ENCODE measurements at places on chromosomes 5 and 9. TPM values are rescaled to one million over a fixed set of nuclear protein-coding genes. Genes with fewer than 3 reads are reported as not detected.

- peak; percentile 5 for DNase-seq
These were observed 141.9 kb downstream of the PBX3 start for GRCh38 chr9:125889112-125889475.

DNA sequence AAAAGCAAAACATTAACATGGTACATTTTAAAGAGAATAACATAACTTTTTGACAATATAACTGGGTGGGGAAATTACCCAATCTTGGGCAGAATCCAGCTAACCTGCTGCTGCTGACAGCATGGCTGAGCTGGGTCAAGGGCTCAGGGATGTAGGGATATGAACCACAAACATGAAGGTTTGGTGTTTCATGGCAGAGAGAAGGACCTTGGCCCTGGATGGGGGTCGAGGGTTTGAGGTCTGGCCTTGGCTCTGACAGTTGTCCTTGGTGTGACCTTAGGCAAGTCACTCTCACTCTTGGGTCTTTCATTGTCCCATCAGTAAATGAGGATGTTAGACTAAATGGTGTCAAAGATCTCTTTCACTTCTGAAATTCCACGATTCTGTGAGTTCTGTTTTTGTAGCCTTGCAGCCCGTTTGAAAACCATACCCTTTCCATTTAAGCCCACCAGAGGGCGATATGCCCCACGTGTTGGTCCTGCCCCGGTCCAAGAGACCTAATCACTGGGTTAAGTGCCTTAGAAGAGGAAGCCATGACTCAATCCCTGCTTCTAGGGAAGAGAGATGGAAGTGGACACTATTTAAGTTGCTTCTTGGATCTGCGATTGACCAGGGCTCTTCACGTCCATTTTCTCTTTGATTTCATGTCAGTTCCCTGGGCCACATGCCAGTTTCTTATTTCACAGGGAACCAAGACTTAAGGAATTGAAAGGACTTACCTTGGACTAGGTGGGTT, 56.8 kb upstream of the TEX48 start:
- peak; percentile 80 for DNase-seq

- DNase-seq: no peak
These were observed 251.5 kb upstream of the TNC start for GRCh38 chr9:115369322-115369957.

GRCh38 chr5:172626031-172626581, 15.0 kb upstream of the NEURL1B start:
- no peak for DNase-seq

PRELID2 gene
- total RNA-seq: 2.7 TPM

DNA sequence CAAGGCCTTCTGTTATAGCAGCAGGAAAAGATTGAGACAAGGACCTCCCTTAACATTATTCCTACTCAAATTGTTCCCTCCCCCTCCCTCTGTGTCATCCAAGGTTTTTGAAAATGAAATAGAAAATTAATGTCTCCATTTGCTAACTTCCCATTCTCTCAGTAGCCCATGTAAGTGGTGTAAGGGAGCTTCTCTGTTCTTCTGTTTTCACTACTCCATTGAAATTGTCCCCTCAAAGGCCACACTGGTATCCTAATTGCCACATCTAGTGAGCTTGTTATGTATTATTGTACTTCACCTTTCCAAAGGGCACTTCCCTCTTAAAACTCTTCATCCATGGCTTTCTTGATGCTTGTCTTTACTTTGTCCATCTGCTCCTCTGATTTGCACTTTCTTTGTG, 131.2 kb upstream of the PIK3R1 start:
- DNase-seq: no peak

GRCh38 chr5:59543821-59544442, 349.6 kb downstream of the PDE4D start:
- no peak for DNase-seq

DNA sequence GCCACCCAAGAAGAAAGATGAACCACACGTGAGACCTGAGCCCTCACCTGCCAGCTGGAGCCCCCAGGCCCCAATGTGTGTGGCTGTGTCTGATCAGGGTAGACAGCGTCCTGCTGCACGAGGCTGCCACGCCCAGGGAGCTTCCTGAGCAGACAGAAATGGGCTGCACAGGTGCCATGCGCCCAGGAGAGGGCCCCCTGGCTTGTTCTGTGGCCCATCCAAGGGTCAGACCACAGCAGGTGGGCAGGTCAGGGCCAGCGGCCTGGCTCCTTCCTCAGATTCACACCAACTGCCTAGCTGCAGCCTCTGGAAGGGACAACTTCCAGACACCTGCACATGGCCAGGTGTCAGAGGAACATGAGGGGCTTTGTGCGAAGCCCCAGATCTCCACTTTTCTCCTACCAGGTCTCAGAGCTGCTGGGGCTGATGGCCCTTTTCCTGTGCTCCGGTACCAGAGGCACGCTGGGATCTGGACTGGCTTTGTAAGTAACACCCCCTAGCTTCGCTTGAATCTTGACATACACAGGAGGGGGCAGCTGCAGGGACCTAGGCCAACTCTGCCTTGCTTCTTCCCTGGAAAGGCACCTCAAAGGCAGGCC, 10.8 kb downstream of the SARDH start:
- no peak for DNase-seq

GRCh38 chr5:25568989-25569625, 924.3 kb upstream of the CDH10 start:
- no peak for DNase-seq

DNA sequence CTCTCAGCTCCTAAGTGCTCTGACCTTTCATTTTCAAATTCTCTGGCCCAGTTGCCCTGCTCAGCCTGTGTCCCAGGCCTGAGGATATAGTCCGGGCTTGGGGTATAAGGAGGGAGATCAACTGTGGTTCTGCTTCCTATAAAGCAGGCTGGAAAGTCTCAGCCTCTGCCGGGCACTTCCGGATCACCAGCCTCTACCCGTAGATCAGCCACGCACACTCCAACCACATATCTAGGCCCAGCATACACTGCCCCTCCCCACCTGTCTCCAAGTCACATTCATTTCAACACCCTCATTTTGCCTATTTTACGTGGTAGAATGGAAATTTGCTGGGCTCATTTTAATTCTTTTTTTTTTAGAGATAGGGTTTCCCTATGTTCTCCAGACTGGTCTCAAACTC, 3.1 kb downstream of the ZER1 start:
- no peak for DNase-seq

ATG10 gene
- 7.5 TPM for total RNA-seq

GRCh38 chr5:607541-608428, 4.4 kb upstream of the CEP72 start:
- DNase-seq: no peak

DNA sequence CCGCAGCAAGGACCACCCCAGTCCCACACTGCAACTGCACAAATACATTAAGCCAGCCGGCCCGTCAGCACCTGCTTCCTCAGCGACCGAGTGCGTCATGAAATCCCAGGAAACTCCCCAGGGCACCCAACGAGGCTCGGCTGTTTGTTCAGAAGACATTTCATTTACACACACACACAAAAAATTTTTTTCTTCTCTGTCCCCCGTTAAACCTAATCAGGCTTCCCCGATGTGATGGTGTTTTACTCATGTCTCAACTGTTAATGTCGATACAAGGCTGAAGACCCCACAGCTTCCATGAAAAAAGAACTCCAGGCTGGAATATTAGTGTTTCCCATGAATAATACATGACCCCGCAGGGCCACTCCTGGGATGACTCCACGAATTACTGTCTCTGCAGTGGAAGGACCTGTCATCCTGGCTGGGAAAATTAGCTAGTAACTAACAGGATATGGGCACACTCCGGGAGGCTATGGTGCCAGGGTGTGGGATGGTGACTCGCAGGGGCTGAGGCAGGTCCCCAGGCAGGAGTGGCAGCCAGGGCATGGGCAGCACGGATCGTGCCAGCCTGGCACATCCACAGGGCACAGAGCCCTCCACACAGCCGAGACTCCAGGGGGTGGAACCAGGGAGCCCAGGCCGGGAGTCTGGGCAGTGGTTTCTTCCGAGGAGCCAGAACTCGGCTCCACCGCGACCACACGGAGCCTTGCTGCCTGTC, 102.4 kb downstream of the VAV2 start:
- no peak for DNase-seq

GRCh38 chr9:13109781-13110180, 169.7 kb downstream of the MPDZ start:
- DNase-seq: no peak

DNA sequence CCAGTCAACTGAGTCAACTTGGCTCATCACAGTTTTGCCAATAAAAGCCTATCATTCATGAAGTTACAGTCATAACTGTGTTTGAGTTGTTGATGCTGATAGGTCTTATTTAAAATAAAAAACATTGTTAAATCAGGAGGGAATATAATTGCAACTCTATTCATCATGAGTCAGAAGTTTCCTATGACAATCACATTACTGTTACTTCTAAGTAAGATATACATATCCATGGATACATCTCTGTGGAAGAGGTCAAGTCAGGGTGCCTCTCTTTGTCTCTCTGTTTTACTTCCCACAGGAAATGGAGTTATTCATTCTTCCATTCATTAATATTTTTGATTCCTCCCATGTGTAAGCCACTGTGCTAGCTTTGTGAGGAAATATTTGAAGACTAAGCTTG, 2015.4 kb upstream of the WWC1 start:
- no peak for DNase-seq

- DNase-seq: no peak
These were observed 102.3 kb upstream of the MAP3K1 start for GRCh38 chr5:56712895-56713591.

CDH12 gene
- total RNA-seq: not detected

SHISAL2B gene
- not detected for total RNA-seq

PDGFRB gene
- total RNA-seq: 0.74 TPM

TMED7 gene
- 44.6 TPM for total RNA-seq

SLCO6A1 gene
- total RNA-seq: not detected

CDC20B gene
- total RNA-seq: not detected

DNA sequence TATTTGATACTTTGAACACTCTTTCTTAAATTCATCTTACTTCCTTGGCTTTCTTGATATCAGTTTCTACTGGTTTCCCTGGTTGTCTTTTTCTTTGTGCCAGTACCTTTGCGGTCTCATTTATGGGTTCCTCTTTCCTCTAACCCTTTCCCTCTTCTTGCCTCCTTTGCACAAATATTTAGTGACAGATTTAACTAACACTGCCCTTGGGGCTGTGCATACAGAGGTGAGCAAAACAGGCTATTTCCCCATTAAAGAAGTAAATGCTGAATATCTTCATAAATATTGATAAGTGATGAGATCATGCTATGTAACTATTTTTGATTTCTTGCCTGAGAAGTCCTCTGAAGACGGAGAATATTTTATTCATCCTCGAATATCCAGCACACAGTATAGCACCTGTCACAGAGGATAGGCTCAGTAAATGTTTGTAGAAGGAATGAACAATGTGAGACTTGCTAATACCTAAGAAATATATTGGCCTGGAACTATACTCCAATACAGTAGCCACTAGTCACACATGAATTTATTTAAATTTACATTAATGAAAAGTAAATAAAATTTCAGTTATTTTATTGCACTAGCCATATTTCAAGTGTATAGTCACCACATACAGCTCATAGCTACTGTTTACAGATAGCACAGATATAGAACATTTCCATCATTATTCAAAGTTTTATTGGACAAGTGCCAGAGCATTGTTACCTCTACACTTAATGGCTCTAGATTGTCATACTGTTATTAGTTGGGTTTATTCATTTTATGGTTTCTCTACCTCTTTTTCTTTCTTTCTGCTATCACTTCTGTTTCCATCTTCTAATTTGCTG, 90.4 kb downstream of the RIC1 start:
- DNase-seq: no peak

DNA sequence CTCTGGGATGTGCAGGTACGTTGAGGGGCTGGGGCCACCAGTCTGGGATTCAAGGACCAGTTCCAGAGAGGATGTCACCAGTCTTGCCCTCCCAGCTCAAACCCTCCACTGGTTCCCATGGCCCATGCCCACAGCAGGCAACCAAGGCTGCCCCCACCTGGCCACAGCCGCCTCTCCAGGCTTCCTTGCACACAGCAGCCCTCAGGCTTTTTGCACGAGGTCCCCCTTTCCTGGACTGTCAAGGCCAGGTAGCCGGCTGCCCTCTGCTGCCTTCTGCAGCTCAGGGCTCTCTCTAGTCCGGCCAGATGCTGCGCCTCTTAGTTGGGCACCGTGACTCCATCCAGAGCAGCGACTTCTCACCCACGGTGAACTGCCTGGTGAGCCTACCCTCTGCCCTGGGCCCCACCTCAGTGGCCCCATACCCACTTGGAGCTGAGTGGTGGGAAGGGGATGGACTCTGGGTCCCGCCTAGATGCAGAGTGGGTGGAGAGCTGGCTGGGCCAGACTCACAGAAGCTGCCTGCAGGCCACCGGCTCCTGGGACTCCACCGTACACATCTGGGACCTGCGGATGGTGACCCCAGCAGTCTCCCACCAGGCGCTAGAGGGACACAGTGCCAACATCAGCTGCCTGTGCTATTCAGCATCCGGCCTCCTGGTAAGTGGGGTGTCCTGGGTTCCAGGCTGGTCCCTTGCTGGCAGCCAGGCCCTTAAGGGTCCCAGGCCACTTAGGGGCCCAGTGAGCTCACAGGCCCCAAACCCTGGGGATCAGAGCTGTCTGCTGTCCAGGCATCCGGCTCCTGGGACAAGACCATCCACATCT, 2.9 kb downstream of the WDR38 start:
- peak; percentile 41 for DNase-seq

HMGCR gene
- total RNA-seq: 50.3 TPM

PCYOX1L gene
- 19.7 TPM for total RNA-seq

DNA sequence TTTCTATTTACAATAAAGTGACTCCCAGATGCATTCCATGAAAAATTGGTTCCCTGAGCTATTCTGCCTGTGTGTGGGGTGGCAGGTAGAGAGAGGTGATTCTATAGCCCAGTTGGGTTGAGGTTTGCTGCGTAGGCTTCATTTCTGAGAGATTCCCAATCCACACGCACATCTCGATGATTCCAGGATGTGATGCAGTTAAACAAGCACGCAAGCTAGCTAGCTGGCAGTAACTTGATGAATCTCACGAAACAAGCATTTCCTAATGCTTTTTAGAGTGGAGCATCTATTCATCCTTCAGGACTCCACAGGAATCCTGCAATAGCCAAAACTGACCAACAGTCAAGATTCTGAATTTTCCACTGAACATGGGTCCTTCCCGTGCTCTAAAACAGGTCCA, 43.8 kb upstream of the CER1 start:
- DNase-seq: no peak

WNT8A gene
- total RNA-seq: not detected

LCN15 gene
- total RNA-seq: not detected

IER5L gene
- total RNA-seq: 3.7 TPM

ANKDD1B gene
- not detected for total RNA-seq

- no peak for DNase-seq
These were observed 51.9 kb downstream of the ERAP1 start for GRCh38 chr5:96755851-96756250.

DNA sequence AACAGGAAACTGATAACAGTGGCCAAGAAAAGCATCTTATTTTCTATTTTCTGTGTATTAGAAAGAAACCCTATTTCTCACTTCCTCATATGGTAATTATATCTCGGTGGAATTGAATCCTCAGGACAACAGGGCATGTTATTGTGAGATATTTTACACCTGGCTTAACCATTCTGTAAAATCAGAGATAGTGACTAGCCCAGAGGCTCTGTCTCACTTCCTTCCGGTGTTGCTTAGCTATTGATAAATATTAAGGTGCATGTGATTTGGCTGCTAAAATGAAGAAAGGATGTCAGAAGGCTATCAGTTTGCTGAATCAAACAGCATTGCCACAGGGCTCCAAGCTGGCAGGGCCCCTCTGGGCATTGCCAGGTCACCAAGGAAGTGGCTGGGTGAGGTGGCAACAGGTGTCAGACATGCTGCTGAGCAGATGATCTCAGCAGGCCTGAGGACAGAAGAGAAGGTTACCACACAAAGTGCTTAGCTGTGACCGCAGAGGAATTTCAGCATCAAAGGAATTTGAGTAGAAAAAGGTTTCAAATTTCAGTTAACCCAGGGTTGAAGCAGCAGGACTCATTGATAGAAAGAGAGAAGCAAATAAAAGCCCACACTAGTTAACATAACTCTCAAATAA, 330.7 kb downstream of the PDE4D start:
- peak; percentile 24 for DNase-seq
